Frontal cortex (tissue), 4 donors: ENCODE measurements at places on chromosomes 4 and X.

GRCh38 chr4:151690164-151690870 is 70.5 kb downstream of the GATB start:
- DNase-seq, result no peak

DNA sequence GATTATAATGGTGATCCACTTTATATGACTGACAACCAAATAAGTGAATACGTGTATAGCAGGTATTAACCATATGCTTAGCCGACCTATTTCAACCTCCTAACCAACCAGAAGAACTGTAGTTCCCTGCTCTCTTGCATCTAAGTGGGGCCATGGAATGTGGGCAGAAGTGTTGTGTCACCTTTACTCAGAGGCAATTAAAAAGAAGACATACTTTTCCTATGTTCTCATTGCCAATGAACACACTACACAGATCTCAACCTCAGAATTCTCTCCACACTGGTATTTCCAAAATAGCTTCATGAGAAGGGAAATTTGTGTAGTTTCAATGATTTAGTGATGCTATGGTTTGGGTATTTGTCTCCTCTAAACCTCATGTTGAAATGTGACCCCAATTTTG is 3.2 kb upstream of the NFKB1 start:
- DNase-seq, result no peak

- DNase-seq, result peak; percentile 4
Measured at GRCh38 chr4:127400731-127401346, 231.9 kb upstream of the INTU start.

- DNase-seq, result no peak
Measured at GRCh38 chrX:39762266-39762841, 335.4 kb downstream of the BCOR start.

DNA sequence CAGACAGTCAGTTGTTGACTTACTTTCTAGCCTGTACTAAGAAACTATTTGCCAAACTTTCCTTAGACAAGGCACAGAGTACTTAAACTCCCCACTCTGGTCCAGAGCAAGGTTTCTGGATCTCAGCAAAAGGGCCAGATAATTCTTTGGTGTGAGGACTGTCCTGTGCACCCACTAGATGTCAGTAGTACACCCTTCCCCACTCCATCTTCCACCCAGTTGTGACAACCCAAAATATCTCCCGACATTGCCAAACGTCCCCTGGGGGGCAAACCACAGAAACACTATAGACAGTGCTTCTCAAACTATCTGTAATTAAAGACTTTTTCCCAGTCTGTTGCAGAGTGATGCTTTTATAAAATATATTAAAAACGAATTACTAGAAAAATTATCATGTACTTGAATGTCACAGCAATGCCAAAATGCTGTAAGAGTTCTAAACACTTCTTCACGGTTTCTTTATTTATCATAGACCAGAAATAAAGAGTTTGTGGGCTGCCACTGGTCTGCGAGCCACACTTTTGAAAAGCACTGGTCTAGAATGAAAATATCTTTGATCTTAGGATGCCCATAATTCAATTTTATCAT is 203.5 kb downstream of the PRDM5 start:
- no peak for DNase-seq

- DNase-seq, result no peak
Measured at GRCh38 chr4:94660614-94661013, 97.1 kb upstream of the BMPR1B start.

DNA sequence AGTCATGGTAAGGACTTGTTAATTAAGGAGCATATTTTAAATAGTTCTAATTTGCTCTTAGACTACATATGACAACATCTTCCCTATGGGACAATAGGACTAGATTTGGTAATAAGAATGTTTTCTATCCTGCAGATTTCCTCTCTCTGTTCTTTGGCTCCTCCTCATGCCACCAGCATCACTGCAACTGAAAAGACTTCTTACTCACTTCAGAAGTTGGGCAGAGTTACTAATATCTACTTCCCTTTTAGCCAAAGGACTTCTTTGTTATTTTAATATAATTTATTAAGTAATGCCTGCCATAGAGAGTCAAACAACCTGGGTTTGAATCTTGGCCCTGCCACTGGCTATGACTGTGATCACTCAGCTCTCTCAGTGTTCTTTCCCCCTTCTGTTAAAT is 16.4 kb downstream of the MMAA start:
- DNase-seq, result no peak

- DNase-seq, result no peak
Measured at GRCh38 chr4:140298001-140298400, 75.4 kb upstream of the SCOC start.

- no peak for DNase-seq
Measured at GRCh38 chr4:155820887-155821518, 45.1 kb downstream of the ASIC5 start.

DNA sequence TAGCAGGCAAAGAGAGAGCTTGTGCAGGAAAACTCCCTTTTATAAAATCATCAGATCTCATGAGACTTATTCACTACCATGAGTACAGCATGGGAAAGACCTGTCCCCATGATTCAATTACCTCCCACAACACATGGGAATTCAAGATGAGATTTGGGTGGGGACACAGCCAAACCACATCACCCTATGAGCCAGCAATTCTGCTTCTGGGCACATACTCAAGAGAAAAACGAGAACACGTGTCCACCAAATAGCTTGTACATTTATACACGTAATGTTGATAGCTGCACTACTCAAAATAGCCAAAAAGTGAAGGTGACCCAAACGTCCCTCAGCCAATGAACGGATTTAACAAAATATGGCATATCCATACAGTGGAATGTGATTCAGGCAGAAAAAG is 94.5 kb upstream of the DHRSX start:
- DNase-seq, result no peak

DNA sequence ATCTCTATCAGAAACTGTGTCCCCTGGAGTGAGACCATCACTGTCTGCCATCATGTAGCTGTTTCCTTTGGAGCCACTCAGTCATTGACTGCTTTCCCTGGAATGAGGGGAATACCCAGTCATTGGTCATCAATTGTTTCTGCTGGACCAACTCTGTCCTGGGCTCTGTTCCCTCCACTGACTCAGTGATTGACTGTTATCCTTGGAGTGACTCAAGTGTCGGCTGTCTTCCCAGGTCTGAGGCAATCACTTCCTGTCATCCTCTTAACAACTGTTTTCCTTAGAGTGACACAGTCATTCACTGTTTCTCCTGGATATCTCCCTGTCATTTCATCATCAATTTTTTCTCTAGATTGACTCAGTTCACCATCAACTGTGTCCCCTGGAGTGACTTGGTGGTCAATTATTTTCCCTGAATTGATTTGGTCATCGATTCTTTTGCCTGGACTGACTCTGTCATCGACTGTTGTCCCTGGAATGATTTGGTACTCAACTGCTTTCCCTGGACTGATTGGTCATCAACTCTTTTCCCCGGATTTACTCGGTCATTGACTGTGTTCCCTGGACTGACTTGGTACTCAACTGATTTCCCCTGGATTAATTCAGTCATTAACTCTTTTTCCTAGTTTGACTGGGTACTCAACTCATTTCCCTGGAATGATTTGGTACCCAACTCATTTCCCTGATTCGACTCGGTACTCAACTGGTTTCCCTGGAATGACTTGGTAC is 327.9 kb upstream of the VCX start:
- no peak for DNase-seq

GRCh38 chr4:26319949-26320537 is 771 bp upstream of the RBPJ start:
- no peak for DNase-seq

GRCh38 chr4:113419631-113420030 is 341.9 kb downstream of the CAMK2D start:
- no peak for DNase-seq

DNA sequence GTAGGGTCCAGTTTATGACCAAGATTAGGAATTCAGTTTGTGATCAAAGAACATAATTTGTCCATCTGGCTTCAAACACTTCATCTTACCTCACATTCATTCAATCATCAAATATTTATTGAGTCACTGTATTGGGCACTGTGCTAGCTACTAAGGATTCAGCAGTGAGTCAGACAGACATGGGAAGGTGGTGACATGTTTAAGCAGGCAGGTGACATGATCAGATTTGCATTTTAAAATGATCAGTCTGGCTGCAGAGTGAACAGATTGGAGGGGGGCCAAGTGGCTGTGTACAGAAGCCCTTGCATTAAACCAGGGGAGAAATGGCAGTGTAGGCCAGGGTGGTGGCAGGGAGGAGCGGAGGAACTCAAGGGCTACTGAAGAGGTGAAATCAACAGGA is 25.1 kb upstream of the APLN start:
- DNase-seq, result no peak

DNA sequence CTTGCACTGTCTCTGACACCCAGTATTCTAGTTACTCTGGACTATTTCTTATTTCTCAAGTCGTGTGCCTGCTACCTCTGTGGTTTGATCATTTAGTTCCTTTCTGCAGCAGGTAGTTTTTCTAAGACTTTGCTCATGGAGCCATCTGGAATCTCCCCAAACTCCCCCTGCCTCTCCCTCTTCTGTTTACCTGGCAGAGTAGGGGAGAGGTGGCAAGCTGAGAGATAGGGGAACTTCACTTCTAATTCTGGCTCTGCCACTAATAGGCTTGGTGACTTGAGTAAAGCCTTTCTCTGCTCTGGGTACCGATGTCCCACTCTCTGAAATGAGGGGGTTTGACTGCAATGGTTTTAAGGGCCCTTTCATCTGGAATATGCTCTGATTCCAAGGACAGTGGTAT is 141.3 kb downstream of the CPEB2 start:
- DNase-seq, result no peak

GRCh38 chr4:153789741-153790499 is 1.0 kb upstream of the SFRP2 start:
- DNase-seq, result no peak

- no peak for DNase-seq
Measured at GRCh38 chr4:170697845-170698244, 608.1 kb upstream of the AADAT start.

GRCh38 chr4:6641164-6641970 is 882 bp downstream of the MRFAP1 start:
- peak; percentile 55 for DNase-seq

- DNase-seq, result peak; percentile 24
Measured at GRCh38 chr4:37825968-37826294, 555 bp upstream of the PGM2 start.
